Activated T-cell treated with anti-CD3 and anti-CD28 coated beads, Interleukin-2, amount 50 U/mL, for 4 hours (primary cell): ENCODE measurements at places on chromosomes 7 and 10.

GRCh38 chr10:133127291-133128125, 32.5 kb upstream of the KNDC1 start:
- DNase-seq, result no peak

GRCh38 chr7:780081-780480, 52.2 kb upstream of the SUN1 start:
- DNase-seq, result no peak

- DNase-seq, result no peak
Measured at GRCh38 chr10:2619916-2620315, 447.4 kb upstream of the PFKP start.

GRCh38 chr10:125639846-125640245, 43.1 kb downstream of the TEX36 start:
- no peak for DNase-seq

DNA sequence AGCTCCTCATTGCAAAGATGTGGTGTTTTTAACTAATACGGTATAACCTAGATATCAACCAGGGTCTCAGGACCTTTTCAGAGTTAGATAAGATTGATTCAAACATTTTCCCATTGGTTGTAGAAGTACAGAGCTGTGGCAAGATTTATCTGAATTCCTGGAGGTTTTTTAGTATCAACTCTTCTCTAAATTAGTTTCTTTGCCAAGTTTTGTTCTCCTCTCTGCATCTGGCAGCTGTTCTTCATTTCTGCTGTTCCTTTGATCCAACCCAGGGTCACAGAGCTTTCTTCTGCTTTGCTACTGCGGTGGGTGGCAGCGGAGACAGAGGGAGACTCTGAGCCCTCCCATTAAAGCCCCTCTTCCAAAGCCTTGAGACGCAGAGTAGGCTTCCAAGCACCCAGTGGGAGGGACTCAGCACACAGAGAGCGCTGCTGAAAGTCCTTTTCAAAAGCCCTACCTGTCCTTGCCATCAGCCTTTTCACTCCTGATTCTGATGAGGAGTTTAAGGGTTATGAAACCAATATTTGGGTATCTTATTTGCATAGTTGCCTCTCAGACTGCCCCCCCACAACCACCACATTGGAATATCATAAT, 146.3 kb upstream of the EEPD1 start:
- no peak for DNase-seq

GRCh38 chr10:3281941-3282673, 109.5 kb upstream of the PITRM1 start:
- no peak for DNase-seq

DNA sequence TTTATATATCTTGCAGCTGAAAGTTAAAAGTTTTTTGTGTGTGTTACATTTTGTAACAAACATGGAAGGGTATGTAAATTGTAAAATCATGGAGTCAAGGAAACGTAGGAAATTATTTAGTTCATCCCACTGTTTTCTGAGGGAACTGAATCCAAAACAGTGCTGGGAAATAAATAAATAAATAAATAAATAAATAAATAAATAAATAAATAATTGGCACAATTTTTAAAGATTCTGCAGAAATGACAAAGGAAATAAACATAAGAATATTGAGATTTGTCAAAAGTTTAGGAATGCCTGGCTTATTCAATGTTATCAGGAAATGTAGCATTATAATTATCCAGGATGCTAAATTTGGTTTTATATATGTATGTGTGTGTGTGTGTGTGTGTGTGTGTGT, 91.4 kb upstream of the AGBL3 start:
- DNase-seq, result no peak

GRCh38 chr7:44574287-44574872, 672 bp upstream of the DDX56 start:
- DNase-seq, result no peak

GRCh38 chr10:119652361-119652730, 1.2 kb downstream of the BAG3 start:
- no peak for DNase-seq

GRCh38 chr7:158387546-158387891, 200.1 kb downstream of the PTPRN2 start:
- no peak for DNase-seq

DNA sequence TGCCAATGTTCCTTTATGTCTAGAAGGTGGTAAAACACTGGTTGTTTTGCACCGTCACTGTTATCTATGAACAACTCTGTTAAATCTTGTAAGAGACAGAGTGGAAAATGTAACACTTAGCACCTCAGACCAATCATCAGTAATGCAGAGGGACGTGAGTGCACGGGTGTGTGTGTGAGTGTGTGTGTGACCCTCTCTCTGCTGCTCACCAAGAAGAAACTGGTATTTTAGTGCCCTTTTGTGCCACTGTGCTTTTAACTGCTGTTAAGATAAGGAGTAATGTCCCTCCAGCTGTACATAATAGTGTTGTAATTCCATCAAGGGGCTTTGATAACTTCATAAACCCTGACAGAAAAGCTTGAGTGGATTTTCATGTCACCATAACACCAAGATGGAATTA, 130.1 kb downstream of the CREB5 start:
- no peak for DNase-seq

DNA sequence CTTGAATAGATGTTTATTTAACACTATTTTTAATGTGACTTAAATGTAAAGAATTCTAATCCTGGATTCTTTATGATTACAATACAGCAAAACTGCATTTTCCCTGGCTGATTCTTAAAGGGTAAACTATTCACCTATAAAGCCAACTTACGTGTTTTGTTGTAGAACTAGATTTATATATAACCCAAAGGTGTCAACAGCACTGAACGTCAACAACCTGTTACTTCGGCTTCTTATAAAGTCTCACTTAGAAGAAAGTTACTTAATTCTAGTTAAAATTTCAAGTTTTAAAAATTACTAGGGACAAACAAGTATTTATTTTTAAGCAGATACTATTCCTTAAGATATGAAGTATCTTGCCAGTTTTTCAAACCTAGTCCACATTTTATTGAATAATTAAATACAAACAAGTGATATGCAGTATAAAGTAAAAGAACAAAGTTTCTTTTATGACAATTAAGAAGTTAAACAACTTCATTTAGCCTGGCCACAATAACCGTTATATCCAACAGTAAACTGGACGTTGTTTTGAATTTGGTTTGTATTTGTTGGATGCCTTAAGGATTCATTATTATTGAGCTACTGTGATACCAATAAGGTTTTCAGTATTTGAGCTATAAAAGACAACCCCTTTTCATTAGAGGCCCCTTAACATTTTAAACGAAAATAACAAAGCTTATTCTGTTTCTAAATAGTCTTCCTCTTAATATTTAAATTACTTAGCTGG, 83.1 kb downstream of the SNX10 start:
- DNase-seq, result no peak

- no peak for DNase-seq
Measured at GRCh38 chr7:135658564-135658963, 3.8 kb upstream of the STMP1 start.

- no peak for DNase-seq
Measured at GRCh38 chr10:21749788-21750187, 215.8 kb downstream of the MLLT10 start.

GRCh38 chr10:66782776-66783175, 143.1 kb upstream of the LRRTM3 start:
- DNase-seq, result no peak

DNA sequence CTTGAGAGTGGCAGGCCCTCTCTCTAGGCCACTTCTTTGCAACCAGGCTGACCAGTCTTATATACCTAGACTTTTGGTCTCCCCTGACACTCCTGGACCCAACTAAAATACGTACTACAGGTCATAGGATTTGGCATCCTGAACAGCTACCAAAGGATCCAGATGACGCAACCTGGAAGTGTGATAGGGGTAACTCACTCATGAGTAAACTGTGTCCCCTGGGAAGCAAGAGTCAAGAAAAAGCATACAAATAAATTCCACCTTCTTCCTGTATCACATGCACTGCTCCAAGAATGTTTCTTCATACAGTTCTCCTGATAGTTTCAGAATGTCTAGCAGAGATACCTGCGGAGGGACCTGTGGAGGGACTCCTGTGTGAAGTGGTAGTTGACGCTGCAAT, 172.3 kb downstream of the MDFIC start:
- DNase-seq, result no peak

GRCh38 chr7:1755783-1756625, 85.9 kb downstream of the ELFN1 start:
- DNase-seq, result no peak

DNA sequence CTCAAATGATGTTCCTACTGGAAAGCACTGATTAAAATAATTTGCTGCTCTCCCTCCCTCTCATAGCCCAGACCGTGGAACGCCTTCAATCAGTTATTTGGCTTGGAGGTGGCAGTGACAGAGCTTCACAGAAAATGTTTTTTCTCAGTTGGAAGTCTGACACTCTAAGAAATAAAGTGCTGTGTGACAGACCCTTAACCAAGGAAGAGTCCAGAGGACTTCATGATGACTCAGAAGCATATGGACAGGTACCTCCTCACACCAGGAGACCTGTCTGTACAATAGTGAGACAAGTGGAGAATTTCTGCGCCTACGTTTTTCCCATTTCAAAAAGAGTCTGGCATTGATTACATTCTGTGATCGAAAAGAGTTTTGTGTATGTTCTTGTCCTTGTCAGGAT, 295.5 kb downstream of the DOCK4 start:
- no peak for DNase-seq

- no peak for DNase-seq
Measured at GRCh38 chr7:41877118-41877517, 174.2 kb upstream of the INHBA start.

DNA sequence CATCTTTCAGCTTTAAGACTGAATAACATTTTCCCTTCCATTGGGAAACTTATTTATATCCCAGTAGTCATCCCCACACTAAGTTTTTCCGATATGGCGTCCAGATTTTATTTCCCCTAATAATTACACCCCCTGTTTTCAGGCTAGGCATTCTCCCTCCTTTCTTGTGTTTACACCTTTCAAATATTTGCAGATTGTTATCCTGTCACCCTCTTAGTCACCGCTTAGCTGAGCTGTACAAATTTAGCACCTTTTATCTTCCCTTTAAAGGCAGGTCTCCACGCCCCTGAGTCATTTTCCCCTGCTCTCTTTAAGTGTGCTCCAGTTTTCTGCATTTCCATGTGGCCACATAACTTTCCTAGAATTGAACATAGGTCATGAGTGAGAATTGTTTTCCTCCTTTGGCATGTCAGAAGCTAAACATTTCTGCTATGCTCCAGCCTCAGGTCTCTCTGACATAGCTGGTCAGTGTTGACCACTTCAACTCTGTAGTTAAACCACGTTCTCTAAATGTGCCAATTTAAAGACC, 47.4 kb downstream of the LRRC4 start:
- no peak for DNase-seq
